Mucosa of gallbladder (tissue), 1 donor: ENCODE measurements at places on chromosomes 12 and 14. TPM values are rescaled to one million over a fixed set of nuclear protein-coding genes. Genes with fewer than 3 reads are reported as not detected.

Gene PRPF39
- 29.2 TPM for total RNA-seq

Gene CIROP
- not detected for total RNA-seq

Gene RASSF9
- 1.9 TPM for total RNA-seq

Gene OASL
- 3.1 TPM for total RNA-seq

Gene IL23A
- 0.49 TPM for total RNA-seq

Gene LGR5
- total RNA-seq: not detected

Gene CDC42BPB
- 165 TPM for total RNA-seq

Gene PIWIL1
- 0.12 TPM for total RNA-seq

Gene NELL2
- total RNA-seq: 12.5 TPM

Gene SPPL3
- total RNA-seq: 50.7 TPM

Gene OTX2
- not detected for total RNA-seq
